ENCODE measurements at places on chromosomes 5 and 9.
A peak's percentile ranks its signal among the peaks of the same experiment; 100 is the strongest.

DNA sequence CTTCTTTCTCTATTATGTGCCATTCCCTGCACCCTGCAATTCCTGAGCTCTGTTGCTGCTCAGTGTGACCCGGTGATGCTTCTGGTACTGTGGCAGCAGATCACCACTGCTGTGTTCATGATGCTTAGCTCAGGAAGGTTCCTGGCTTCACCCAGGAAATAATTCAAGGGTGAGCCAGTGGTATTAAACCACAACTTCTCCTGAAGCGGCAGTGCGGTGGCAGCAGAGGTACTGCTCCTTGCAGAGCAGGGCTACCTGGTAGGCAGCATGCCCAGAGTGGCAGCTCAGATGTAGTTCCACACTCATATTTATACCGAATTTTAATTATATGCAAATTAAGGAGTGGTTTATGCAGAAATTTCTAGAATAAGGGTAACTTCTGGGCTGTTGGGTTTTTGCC, 213.8 kb upstream of the ZNF608 start:
- no peak for DNase-seq

DNA sequence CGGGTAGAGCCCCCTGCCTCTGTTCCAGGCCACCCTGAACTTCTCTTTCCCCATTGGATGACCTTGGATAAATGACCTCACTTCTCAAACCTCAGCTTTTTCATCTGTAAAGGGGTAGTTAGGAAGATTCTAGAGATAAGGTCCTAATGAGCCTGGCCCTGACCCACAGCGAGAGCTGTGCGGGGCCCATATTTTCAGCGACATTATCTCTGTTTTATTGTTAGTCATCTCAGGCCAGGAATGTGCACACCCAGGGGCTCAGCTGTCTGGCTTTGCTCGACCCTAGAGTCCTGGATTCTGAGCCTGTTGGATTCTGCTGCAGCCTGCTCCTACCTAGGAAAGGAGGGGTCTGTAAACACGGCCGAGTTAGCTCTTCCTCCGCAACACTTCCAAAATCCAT, 81.2 kb upstream of the LMX1B start:
- DNase-seq, result no peak

DNA sequence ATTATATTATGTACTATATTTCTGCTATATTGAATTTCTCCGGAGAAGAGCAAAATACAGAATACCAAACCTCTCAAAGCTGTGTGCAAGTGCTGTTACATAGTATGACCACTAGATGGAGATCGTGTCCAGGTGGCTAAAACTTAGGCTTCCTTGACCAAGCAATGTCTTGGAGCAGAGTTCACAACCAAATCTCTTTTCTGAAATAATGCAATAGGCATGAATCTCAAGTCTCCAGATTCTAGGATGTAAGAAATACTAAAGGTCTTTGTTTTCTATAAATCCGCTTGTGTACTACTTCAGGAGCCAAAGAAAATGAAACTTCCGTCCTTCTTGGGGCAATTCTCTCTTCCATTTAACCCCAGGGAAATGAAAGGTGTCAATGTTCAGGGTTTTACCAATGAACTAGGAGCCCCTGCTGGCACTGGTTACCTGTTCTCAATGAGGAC, 181.5 kb upstream of the RAI14 start:
- DNase-seq, result peak; percentile 45

DNA sequence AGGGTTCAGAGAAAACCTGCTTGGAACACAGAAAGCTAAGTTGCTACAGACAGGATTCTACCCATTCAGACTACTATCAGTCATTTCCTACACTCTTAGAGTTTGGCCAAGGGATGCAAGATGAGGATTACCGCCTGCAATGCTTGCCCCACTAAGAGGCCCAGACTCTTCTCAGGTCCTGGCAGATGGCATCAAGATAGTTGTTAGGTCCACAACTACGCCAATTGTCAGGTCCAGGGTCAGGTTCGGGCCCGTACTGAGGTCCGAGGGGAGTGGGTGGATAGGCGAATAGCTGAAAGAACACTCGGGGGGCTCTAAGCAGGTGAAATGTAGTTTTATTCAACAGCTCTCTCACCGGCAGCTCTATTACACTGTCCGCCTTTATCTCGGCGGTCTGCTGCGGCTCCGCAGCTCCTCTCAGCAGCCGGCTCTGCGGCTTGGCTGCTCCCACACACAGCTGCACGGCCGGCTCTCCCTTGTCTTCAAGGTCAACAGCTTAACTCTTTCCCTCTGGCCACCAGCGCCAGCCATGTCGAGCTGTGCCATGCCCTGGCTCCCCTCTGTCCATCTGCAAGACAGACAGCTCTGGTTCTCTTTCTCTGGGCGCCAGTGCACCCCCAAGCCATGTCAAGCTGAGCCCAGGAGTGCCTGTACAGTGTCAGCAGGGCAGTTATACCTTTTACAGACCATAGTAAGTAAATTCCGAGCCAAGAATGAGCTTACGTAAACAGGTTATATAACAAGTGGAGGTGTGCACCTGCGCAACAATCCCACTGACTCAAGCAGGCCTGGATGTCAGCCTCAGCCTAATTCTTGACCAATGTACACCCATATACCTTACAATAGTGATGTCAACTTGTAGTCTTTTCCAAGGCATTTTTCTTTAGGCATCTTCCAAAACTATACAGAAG, 24.0 kb downstream of the ENC1 start:
- no peak for DNase-seq

- DNase-seq, result no peak
Observed at GRCh38 chr5:179124853-179125788, 64.9 kb downstream of the ZNF354C start.

- no peak for DNase-seq
Observed at GRCh38 chr5:18797222-18797621, 1163.0 kb downstream of the TAF11L14 start.

DNA sequence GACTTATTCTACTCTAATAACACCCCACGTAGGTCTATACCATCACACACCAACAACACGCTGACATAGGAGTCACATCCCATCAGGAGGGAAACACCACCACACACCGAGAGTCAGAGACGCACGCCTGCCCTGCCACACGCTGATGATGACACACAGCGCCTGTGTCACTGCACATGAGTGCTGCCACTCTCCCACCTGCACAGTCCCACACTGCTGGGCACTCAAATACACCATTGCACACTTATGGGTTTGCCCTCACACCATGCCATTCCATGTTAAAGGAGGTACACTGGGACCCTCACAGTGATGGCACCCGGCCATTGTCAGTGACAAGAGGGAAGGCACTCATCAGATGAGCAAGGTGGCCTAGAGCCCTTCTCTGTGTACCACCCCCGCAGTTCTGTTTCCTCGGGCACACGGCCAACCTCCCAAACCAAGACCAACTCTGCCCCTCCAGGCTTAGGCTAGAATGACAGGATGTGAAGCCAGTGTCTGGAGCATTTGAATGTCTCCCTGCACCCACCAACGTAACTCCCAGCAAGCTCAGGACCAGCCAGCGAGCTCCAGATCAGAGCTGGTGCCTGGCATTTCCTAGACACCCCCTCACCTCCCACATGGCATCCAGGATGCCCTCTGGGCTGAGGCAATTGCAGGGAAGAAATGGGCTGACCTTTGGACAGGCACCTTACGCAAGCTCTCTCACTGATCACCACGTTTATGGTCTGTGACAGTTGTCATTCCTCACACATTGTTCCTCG, 3.6 kb upstream of the CPLX2 start:
- peak; percentile 60 for DNase-seq

- DNase-seq, result no peak
Observed at GRCh38 chr9:93677048-93677571, 100.7 kb downstream of the PHF2 start.

GRCh38 chr5:138465261-138466124, at the start of gene EGR1:
Gene EGR1, plus strand, starts transcription at chr5:138465479. Its CDS starts 283 bp downstream, at chr5:138465762.
- peak; percentile 74 for DNase-seq

Measured in NCI-H1694 (cell line).